ENCODE measurements at places on chromosomes 2 and 18. TPM values are rescaled to one million over a fixed set of nuclear protein-coding genes. Genes with fewer than 3 reads are reported as not detected.

DNA sequence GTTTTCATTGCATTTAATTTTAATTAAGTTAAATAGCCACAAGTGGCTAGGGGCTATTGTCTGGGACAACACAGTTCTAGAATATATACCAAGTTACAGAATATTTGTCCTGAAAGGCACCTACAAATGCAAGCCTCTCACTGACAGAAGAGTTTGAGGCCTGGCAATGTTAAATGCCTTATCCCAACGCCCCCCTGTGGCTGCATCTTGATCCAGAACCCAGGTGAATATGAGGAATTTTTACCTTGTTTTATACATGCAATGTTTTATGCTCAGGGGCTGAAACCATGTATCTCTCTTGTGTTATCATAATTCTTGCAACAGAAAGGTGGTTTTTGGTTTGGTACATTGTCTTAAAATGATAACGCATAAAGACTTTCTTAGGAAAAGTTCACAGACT, 71.8 kb upstream of the SEC11C start:
- DNase-seq: no peak
- peaks cover 13% of the 10 kb centered on the region for H3K27me3 ChIP-seq
- H3K27ac ChIP-seq: no peak overlapping the region

- no peaks in the 10 kb centered on the region for H3K36me3 ChIP-seq
- no peak overlapping the region for H3K27ac ChIP-seq
- H3K27me3 ChIP-seq: peaks cover 19% of the 10 kb centered on the region
Observed at GRCh38 chr2:163736433-163737189, 803 bp upstream of the FIGN start.

DNA sequence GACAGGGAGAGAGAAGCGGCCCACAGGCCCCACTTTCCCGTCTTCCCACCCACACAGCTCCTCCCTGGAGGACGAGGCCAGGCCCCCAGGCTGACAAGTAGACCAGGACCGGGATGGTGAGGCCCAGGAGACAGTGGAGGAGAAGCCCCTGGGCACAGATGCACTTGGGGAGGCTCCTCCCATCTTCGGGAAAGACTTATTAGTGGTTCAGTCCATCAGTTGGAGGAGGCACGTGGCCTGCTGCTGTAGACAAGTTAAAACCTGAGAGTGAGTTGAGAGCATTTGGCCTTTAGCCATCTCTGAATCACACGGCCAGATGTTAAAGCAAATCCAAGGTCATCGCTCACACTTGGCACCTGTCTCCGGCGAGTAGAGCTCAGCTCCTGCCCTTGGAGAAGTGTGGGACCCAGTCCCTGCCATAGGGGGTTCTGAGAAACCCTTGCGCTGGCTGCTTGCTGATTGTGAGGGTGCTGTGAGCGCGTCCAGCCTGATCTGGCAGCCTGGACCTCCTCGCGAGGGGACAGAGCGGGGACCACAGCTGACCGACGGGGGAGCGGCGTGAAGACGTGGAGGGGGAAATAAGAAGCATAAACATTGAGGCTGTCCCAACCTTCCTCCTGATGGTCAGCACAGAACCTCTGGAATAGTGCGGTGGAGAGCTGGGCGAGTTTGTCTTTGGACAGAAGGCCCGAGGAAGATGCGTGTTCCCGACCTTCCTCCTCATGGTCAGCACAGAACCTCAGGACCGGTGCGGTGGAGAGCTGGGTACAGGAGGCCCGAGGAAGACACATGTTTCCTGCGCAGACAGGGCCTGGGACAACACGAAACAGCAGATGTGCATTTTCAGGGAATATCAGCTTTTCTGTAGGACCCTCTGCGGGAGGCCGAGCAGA, 24.7 kb upstream of the ALLC start:
- H3K4me3 ChIP-seq: no peak overlapping the region
- no peak for DNase-seq
- H3K4me1 ChIP-seq: no peaks in the 10 kb centered on the region
- H3K27me3 ChIP-seq: no peaks in the 10 kb centered on the region

DNA sequence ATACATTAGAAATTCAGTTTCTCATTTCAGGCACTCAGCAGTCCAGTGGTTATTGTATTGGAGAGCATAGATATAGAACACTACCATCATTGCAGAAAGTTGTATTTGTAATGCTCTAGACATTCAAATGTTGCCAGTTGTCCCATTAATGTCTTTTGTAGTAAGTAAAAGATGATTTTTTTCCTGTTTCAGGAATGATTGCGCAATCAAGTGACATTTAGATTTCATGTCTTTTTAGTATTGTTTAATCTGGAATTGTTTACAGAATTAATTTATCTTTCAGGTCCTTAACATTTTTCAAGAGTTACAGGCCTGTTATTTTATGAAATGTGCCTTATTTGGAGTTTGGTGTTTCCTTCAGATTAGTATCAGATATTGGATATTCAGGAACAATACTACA, 134.7 kb downstream of the MSTN start:
- no peaks in the 10 kb centered on the region for H3K4me1 ChIP-seq
- DNase-seq: no peak
- no peaks in the 10 kb centered on the region for H3K36me3 ChIP-seq
- H3K27ac ChIP-seq: no peak overlapping the region
- no peaks in the 10 kb centered on the region for H3K27me3 ChIP-seq

- no peaks in the 10 kb centered on the region for H3K27me3 ChIP-seq
- H3K4me3 ChIP-seq: no peak overlapping the region
- DNase-seq: no peak
- no peaks in the 10 kb centered on the region for H3K36me3 ChIP-seq
- H3K4me1 ChIP-seq: no peaks in the 10 kb centered on the region
Observed at GRCh38 chr2:159017837-159018236, 49.4 kb downstream of the TANC1 start.

GRCh38 chr2:123785332-123785731, 239.8 kb upstream of the CNTNAP5 start:
- no peaks in the 10 kb centered on the region for H3K36me3 ChIP-seq
- H3K27me3 ChIP-seq: no peaks in the 10 kb centered on the region
- H3K27ac ChIP-seq: no peak overlapping the region
- DNase-seq: no peak

GRCh38 chr18:55833543-55833942, 245.6 kb upstream of the TCF4 start:
- H3K4me1 ChIP-seq: no peaks in the 10 kb centered on the region
- no peaks in the 10 kb centered on the region for H3K36me3 ChIP-seq
- H3K27ac ChIP-seq: no peak overlapping the region
- H3K27me3 ChIP-seq: no peaks in the 10 kb centered on the region
- no peak overlapping the region for H3K4me3 ChIP-seq

DNA sequence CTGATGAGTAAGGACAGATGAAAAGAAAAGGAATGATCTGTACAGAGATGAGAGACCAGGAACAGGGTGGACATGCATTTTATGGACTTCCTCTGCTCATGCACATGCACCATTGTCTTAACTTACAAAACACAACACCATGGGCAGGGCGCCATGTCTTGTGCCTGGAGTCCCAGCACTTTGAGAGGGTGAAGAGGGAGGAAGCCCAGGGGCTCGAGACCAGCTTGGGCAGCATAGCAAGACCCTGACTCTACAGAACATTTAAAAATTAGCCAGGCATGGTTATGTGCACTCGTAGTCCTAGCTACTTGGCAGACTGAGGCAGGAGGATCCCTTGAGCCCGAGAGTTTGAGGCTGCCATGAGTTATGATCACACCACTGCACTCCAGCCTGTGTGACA, 86.9 kb downstream of the ZFP36L2 start:
- peak overlapping the region; percentile 91 for H3K27ac ChIP-seq
- H3K27me3 ChIP-seq: no peaks in the 10 kb centered on the region
- H3K36me3 ChIP-seq: peaks cover 21% of the 10 kb centered on the region

GRCh38 chr18:72207280-72207679, 336.9 kb downstream of the CBLN2 start:
- no peaks in the 10 kb centered on the region for H3K4me1 ChIP-seq
- no peaks in the 10 kb centered on the region for H3K27me3 ChIP-seq
- no peak overlapping the region for H3K27ac ChIP-seq
- no peak overlapping the region for H3K4me3 ChIP-seq
- no peaks in the 10 kb centered on the region for H3K36me3 ChIP-seq
- no peak for DNase-seq

- H3K4me1 ChIP-seq: no peaks in the 10 kb centered on the region
- H3K4me3 ChIP-seq: no peak overlapping the region
- no peak overlapping the region for H3K27ac ChIP-seq
- H3K27me3 ChIP-seq: no peaks in the 10 kb centered on the region
Observed at GRCh38 chr2:230048010-230048671, 20.6 kb downstream of the SLC16A14 start.

DNA sequence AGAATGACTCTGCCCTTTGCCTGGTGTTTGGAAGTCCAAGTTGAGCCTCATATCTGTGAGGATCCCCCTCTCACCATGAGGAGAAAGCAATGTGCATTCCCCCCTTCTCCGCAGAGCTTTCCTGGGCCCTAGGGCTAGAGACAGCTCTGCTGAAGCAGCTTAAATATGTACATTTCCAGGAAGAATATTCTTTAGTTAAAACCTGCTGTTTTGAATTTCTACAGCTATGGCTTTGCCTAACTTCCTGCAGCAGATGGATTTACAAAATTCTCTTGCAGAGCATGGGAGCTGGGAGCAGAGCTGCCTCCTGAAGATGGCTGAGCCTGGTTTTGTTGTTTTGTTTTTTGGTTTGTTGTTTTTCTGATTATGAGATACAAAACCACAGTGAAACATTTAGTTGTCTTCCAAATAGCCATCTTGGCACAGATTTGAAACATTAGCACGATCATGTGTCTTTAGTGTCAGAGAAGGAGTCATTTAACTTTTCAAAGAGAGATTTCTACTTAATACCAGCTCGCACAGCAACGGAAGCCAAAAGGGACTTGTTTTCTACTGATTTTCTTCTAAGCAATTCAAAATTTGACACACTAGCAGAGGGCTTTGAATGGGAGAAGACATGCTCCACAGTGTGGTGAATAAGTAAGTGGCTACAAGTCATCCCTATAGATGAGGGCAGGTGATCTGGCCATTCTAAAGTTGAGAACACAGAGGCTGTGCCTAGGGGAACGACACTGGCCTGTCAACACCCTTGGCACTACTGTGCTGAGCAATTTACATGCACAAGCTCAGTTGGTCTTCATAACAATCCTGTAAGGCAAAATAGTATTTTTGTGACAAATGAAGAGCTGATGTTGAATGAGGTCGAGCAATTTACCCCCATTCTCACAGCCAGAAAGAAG, 222.6 kb downstream of the MREG start:
- no peak overlapping the region for H3K4me3 ChIP-seq
- peaks cover 3% of the 10 kb centered on the region for H3K27me3 ChIP-seq
- peaks cover 7% of the 10 kb centered on the region for H3K4me1 ChIP-seq
- H3K27ac ChIP-seq: no peak overlapping the region

- H3K4me3 ChIP-seq: no peak overlapping the region
- no peak for DNase-seq
- H3K4me1 ChIP-seq: peaks cover 55% of the 10 kb centered on the region
Observed at GRCh38 chr2:98701230-98701629, 29.7 kb downstream of the MGAT4A start.

DNA sequence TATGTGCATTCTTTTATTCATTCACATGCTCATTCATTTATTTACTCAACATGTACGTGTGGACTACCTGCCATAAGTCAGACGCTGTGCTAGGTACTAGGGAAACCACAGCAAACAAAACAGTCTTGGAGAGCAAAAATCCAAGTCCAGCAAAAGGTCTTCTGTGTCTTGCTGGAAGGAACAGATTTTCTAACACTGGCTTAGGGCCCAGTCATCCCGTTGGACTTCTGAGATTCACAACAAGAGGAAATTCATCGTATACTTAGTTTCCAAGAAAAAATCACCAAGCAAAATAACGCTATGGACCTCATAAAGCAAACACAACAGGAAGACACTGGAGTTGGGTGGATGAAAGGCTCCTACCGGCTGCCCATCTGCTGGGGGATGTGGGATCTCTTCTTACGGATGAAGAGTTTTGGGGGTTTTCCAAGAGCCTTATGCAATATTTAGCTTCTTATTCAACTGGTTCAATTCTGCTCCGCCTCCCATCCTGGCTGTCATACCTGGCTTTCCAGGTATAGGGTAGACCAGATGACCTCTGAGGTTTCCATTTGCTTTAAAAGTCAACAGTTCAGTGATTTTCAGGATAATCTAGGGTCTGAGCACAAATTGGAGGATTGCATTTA, 262.7 kb downstream of the HAUS1 start:
- no peaks in the 10 kb centered on the region for H3K27me3 ChIP-seq
- DNase-seq: no peak

SERPINB12 gene
- not detected for total RNA-seq

USP37 gene
- total RNA-seq: 33.9 TPM

MC2R gene
- not detected for total RNA-seq

KIF1A gene
- total RNA-seq: 0.81 TPM

ERBB4 gene
- total RNA-seq: not detected

SCN9A gene
- total RNA-seq: not detected
